ENCODE measurements at places on chromosomes 4 and X.

GRCh38 chr4:169084954-169085353 lies 74.9 kb upstream of the CBR4 start:
- no peak for DNase-seq

DNA sequence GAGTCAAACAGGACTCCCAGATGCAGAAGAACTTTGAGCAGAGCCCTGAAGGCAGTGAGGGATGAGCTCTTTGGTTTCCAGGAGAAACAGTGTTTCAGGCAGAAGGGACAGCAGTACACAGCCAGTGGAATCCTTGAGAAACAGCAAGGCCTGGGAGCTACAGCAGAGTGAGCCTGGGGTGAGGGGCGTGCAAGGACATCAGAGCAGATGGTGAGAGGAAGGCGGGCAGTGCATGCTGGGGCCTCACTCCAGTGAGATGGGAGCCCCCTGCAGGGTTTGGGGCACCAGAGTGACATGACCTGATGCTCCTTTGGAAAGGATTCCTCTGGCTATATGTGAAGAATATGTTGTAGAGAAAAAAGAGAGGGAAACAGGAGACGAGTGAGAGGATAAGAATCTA lies 98.1 kb upstream of the EGFL6 start:
- peak; percentile 26 for DNase-seq

- DNase-seq = no peak
These were observed 112.5 kb downstream of the CFAP299 start for GRCh38 chr4:80448056-80448455.

- DNase-seq = no peak
These were observed 136.7 kb upstream of the MAMLD1 start for GRCh38 chrX:150226223-150226965.

GRCh38 chr4:122661176-122662160 lies 40.6 kb upstream of the IL21 start:
- no peak for DNase-seq

DNA sequence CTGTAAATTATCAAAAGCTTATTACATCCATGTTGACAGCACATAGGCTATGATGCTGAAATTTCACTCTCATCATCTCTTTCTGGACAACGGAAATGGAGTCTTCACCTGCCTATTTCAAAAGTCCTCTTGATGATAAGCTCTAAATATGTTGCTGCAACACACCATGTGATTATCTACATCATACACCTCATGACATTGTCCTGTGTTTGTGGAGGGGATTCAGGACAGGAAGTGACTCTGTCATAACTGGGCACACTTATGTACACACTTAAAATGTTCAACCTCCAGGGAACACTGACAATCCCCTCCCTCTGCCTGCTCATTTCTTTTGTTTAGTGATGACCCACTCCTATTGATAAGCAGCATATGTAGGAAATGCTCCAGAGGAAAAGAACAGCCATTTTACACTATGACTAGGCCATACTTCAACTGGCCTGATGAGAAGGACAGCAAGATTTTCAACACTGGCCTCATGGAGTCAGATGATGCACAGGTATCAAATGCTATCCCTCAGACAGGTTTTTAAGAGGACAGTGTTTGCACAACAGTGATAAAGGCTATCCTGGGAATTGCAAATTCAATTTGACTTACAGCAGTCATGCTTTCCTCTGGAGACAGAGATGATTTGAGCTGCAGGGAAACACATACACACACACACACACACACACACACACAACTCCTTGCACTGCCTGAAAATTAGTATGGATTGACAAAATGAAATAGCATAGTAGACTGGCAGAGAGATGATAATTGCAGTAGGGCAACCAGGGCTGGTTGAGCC lies 163.3 kb upstream of the RASGEF1B start:
- peak; percentile 78 for DNase-seq

GRCh38 chr4:7402526-7402925 lies 32.2 kb downstream of the PSAPL1 start:
- DNase-seq = no peak

DNA sequence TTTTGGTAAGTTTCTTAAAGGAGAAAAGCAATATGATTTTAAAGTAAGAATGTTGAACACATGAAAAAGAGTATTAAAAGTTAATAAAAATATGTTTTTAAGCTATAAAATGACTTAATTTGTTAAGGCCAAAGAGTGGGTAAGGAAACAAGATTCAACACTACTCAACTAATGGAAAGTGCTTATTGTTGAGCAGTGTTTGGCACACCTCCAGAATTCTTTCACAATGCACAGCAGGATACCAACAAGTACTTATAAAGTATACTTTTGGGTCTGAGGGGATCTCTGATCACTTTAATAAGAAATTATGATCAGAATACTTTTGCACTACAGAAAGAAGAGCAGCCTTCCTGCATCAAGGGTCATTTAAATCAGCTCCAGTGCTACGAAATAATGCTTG lies 5.9 kb downstream of the LAMP2 start:
- DNase-seq = peak; percentile 3

GRCh38 chrX:38816155-38816554 lies 14.9 kb downstream of the MID1IP1 start:
- no peak for DNase-seq

- no peak for DNase-seq
These were observed 47.6 kb downstream of the MID1IP1 start for GRCh38 chrX:38848671-38849455.

DNA sequence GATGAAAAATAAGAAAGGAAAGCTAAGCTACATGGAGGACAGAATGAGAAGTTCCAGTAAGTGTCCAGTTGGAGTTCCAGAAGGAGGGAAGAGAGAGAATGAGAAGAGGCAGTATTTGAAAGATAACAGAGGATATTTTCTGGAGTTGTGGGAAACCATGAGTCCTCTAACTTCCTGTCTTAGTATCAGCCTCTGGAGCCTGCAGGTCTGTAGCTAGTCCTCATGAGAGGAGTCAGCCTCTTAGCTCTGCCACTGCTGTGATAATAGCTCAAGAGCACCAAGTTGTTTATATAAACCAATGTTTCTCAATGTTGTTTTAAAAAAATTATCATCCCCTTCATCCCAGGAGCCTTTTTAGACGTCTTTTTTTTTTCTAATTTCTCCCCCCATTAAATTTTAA lies 2.4 kb upstream of the PLAC1 start:
- peak; percentile 59 for DNase-seq

- DNase-seq = peak; percentile 77
These were observed 504.9 kb downstream of the RAPGEF2 start for GRCh38 chr4:159607809-159608208.

DNA sequence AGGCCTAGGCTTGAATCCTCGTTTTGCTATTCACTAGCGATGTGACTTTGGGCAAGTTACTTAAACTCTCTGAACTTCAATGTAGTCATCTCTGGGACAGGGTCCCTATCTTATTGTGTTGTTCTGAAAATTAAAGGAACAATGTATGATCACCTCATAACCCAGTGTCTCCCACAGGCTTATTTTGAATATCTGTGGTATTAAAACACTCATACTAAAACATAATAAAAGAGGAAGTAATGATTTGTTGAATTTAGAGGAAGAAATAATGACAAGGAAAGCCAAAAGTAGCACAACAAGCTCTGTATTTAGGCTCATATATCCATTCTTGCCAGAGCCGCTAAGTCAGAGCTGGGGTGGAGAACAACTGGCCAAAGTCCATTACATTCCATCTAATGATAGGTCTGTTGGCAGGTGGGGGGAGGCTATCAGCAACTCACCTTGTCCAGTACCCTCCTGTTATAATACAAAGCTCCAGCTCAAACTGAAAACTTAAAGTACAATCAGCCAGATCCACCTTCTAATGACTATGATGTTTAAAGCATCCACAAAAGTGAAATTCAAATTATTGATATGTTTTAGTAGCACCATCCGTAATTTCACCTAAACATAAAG lies 64.5 kb upstream of the LSM6 start:
- no peak for DNase-seq

DNA sequence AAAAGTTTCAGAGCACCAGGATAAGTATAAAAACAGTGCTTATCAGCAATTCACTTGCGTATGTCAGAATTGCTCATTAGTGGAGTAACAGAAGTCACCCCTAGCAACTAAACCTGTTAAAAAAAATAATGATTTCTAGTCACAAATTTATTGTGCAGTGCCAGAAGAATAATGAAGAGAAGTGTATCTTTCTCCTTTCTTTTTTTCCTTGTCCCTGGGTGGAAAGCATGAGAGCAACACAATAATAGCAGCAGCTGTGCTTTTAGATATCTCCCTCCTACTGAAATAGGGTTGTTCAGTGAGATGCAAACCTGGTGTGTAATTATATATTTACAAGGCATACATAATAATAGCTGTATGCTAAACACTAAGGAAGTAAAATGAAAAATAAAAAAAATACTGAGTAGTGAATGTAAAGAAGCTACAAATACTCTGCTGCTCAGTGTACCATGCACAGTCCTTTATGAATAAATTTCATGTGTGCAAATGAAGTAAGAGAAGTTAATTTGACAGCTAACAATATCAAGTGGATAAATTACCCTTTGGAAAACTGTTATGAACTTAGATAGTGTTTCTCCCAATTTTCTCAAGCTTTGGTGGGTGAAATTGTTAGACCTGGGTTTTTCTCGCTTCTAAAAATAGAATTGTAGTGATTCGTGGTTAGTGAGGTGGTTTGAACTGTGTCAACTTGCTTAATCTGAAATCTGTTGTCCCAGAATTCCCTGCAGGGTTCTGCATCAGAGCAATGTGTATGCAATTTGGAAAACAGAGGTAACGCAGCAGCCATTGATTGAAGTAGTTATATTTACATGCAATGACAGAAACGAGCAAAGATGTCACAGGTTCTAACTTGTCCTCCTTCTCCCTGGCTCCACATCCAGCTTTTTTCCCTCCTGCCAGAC lies 125.7 kb upstream of the NDST3 start:
- peak; percentile 66 for DNase-seq

GRCh38 chrX:154366666-154367055 lies 7.8 kb downstream of the FLNA start:
- no peak for DNase-seq

DNA sequence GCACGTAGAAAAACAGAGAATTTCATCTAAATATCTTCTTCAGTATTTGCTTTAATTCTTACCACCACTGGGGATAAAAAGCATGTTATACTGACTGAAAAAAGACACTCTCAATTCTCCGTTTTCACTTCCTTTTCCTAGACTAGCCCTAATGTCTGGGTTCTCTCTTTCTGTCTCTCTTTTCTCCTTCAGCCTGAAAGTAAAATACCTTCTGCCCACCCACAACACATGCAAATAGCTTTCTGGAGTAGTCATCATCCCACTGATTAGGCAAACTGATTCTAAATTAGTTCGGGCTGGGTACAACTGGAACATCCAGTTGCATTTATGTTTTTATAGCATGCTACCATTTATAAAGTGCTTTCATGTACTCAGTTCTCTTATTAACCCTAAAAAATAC lies 142.4 kb upstream of the ANKRD50 start:
- no peak for DNase-seq

DNA sequence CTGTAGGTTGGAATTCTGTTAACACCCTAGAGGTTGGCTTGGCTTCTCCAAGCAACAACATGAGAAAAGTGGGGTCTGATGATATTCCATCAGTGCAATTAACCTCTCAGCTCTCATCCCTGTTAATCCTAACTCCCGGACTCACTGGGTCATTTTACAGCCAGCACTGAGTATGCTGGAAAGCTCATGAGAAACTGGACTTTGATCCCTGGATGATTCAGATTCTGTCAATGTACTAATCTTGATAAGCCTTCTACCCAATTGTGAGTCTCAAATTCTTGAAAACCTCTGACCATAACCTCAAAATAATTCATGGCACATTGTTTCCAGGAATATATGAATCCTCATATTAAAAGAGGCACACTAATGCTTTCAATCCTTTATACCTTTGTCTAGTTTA lies 244.3 kb upstream of the DCAF8L1 start:
- no peak for DNase-seq

- DNase-seq = no peak
These were observed 3.6 kb upstream of the PDE5A start for GRCh38 chr4:119632216-119632615.

- DNase-seq = no peak
These were observed 82.8 kb upstream of the NAP1L5 start for GRCh38 chr4:88780389-88780788.

DNA sequence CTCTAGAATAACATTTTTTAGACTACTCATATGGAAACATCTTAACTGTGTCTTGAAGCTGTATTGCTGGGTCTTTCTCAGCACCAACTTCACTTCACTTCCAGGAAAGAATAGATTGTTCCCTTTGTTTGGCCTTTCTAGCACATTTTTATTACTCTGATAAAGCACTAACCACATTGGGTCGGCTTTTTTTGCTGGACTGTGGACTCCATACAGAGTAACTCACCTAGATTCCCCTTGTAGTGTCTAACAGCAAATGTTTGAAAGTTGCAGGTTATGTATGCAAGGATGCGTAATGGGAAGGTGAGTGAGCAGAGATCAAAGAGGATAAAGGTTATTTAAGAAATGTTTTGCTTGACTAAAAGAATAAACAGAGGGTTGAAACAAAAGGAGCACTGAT lies 101.2 kb downstream of the MMRN1 start:
- DNase-seq = no peak

- no peak for DNase-seq
These were observed 94.9 kb downstream of the BMPR1B start for GRCh38 chr4:94852616-94853015.

DNA sequence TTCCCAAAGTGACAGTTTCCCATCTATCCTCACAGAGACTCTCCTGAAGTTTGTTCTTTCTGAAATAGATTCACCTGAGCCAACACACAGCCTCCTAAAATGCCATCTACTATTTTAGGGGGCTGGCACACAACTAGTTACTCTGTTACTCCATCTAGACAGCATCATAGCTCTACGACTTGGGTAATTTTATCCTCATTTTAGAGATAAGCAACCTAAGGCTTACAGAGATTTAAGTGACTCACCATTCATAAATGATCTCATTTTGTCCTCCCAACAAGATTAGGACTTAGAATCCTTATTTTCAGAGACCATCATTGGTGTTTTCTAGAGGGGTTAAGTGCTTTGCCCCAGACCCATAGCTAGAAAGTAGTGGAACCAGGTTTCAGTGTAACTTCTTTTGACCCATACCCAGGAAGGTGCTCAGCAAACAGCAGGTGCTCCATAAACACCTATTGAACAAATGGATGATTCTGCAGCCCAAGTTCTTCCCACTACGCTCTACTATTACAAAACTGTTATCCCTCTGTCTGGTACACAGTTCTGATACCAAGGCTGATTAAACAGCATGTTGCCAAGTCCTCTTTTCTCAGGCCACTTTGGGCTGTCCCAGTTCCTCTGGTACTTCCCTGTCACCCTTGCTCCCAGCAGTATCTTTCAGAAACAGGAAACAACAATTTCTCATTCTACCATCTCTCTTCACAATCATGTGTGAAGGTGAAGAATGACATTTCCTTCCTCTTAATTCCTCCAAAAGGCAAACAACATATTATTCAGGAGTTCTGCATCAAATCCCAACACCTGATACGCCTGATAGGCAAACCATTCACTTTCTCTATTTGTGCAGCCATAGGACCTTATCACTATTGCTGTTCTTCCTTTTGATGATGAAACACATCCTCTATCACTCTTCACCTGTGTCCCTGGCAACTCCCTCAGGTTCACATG lies 304.7 kb upstream of the TAPT1 start:
- no peak for DNase-seq

- DNase-seq = peak; percentile 85
These were observed at the start of gene FAT1 for GRCh38 chr4:186723292-186724057. FAT1 (minus strand) TSS chr4:186723856; CDS start chr4:186709827, 14,029 bp downstream.

- no peak for DNase-seq
These were observed 10.8 kb upstream of the SFRP2 start for GRCh38 chr4:153799694-153800074.

- DNase-seq = no peak
These were observed 193.6 kb downstream of the FBXW7 start for GRCh38 chr4:152342293-152342692.

GRCh38 chr4:185730387-185730786 lies 81.6 kb downstream of the SORBS2 start:
- peak; percentile 9 for DNase-seq

GRCh38 chr4:9971711-9972110 lies 49.6 kb downstream of the SLC2A9 start:
- DNase-seq = peak; percentile 19

All from NCI-H69 (cell line).